ENCODE measurements at places on chromosomes 6 and 20. TPM values are rescaled to one million over a fixed set of nuclear protein-coding genes. Genes with fewer than 3 reads are reported as not detected.

The C6orf118 gene
- 0.15 TPM for total RNA-seq

The F13A1 gene
- not detected for total RNA-seq

The VSTM2L gene
- total RNA-seq, result 7.4 TPM

The COL12A1 gene
- 5.5 TPM for total RNA-seq

The MOXD1 gene
- 1.6 TPM for total RNA-seq

The PPIL6 gene
- 2.3 TPM for total RNA-seq

The WFDC11 gene
- not detected for total RNA-seq

The RWDD1 gene
- 18.4 TPM for total RNA-seq

The ALDH8A1 gene
- total RNA-seq, result not detected

The HSPA12B gene
- total RNA-seq, result 0.29 TPM

The BCAS1 gene
- 1.1 TPM for total RNA-seq

The SLC32A1 gene
- total RNA-seq, result not detected

The TBXT gene
- not detected for total RNA-seq

The PSORS1C2 gene
- total RNA-seq, result not detected

The BACH2 gene
- 0.33 TPM for total RNA-seq

The GLP1R gene
- total RNA-seq, result not detected

The RBL1 gene
- 9.2 TPM for total RNA-seq

The NRSN1 gene
- not detected for total RNA-seq

The SMIM26 gene
- 129 TPM for total RNA-seq

The PBOV1 gene
- not detected for total RNA-seq
